ENCODE measurements at places on chromosomes 7 and 10.

DNA sequence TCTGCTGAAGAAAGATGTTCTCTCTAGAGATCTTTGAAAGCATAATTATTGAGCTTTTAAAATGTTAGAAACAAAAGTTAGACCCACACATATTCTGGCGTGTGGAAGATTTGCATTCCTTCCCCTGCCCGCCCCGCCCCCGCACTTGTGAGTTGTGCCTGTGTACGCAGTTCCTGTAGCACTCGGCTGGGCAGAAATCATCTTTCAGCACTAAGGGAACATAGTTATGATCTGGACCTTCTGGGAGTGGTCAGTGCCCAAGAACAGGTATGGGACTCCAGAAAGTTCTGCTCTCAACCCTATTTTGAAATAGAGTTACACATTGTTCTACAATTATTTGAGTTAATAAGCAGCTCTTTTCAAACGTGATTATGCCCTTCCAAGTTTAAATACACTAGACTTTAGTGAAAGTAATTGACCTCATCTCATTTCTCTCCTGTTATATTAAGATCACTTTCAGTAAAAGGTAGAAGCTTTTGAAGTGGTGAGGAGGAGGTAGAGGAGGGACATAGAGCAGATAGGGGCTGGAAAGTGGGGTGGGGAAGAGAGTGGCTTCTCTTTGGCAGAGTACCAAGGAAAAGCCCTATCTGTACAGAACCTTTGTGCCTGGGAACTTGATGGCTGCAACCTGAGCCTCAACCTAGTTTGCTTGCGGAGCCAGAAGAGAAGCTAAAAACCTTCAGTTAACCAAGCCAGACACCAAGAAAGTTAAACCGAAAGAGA lies 5.7 kb downstream of the BLVRA start:
- no peak for DNase-seq

- DNase-seq, result no peak
Measured at GRCh38 chr10:78328592-78329404, 295.1 kb downstream of the RPS24 start.

DNA sequence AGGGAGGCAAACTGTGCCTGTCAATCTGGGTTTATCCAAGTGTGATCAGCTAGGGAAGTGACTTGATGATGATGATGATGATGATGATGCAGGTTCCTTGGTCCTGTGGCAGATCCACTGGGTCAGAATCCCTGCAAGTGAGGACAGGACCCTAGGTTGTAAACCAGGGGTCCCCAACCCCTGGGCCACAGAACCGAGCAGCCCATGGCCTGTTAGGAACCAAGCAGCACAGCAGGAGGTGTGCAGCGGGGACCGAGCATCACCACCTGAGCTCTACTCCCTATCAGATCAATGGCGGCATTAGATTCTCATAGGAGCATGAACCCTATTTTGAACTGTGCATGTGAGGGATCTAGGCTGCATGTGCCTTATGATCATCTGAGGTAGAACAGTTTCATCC lies 144.7 kb upstream of the PDE1C start:
- DNase-seq, result no peak

DNA sequence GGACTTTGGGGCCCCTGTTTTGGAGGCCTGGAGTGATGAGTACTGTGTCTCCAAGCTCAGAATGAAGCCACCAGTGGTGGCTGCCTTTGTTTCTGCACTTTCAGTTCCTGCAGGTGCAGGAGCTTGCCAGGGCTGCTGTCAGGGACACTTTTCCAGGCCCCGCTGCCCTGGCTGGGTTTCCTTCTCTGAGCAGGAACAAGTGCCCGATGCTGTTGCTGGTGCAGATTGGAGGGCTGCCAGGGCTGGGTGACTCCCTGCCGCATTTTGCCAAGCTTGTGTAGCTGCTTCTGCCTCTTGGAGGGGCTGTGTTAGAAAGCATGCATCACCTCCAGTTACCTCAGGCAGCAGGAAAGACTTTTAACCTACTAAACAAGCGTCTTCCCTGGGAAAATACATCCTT lies 211.1 kb downstream of the MGMT start:
- DNase-seq, result no peak

DNA sequence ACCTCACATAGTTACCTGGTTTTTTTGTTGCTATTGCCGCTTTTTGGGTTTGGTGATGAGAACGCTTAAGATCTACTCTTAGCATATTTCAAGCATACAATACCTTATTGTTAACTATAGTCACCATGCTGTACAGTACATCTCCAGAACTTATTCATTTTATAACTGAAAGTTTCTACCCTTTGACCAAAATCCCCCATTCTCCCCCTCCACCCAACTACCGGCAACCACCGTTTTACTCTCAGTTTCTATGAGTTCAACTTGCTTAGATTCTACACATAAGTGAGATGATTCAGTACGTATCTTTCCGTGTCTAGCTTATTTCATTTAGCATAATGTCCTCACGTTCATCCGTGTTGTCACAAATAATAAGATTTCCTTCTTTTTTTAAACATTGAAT lies 86.7 kb upstream of the IL6 start:
- DNase-seq, result no peak

DNA sequence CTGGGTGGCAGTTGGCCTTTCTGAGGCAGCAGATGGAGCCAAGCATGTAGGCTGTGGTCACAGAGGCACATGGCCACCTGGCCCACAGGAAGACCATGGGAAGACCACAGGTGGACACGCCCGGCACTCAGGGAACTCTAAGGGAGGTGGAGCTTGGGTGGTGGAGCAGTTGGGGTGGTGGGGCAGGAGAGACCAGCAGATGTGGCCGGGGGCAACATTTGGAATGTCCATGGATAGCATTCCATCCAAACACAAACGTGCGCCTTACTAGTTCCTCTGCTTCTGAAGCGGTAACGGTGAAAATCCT lies 290.9 kb downstream of the PTPRN2 start:
- no peak for DNase-seq

GRCh38 chr10:31153692-31154091 lies 122.0 kb upstream of the ZNF438 start:
- no peak for DNase-seq

DNA sequence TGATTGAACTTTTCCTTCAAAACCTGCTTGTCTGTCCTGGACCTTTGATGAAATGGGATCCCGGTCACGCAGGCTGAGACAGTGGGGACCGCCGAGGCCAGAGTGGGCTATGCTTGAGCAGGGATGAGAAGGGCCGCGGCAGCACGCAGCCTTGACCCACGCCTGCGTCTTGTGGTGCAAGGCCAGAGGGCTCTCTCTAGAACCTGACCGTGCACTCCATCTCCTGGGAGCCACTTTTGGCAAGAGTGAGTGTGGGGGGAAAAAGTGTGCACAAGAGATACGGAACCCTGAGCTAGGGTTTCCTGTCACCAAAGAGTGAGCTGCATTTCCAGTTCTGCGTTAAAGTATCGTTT lies 42.4 kb downstream of the WIPI2 start:
- no peak for DNase-seq

- no peak for DNase-seq
Measured at GRCh38 chr10:117398029-117398428, 22.8 kb upstream of the PDZD8 start.

All from SK-N-DZ (cell line).